Putamen (tissue), 1 donor: ENCODE measurements at places on chromosomes 6 and 20.

DNA sequence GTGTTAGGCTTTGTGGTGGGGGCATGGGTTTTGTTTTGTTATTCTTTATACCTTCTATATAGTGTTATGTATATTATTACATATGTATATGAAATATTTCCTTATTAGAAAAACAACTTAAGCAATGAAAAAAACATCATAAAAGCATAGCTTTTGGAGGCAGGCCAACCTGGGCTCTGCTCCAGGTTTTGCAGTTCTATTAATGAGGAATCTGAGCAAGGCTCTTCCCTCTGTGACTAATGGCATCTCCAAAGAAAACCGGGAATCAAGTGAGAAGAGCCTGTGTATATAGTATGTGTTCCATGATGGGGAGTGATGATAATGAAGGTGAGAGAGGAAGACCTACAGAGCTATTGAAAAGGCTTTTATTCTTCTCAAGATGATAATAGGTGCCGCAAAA is 291.1 kb downstream of the CLIC5 start:
- no peak for DNase-seq

DNA sequence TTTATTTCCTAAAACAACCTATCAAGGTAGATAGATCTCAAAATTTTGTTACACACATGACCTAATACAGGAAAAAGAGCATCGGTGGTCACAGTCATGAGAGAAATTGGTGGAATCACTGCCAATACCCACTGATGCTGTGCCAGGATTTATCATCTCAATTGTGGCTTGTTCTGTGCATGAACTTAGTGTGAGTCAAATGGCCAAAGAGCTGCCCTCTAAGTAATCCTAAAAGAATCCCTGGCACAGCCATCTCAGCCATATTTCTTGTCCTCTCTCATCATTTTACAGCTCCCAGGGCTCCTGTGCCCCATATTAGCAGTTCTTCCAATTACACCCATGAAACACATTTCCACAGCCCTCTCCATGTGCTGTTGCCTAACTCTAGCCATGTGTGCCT is 6.1 kb downstream of the GSTA5 start:
- no peak for DNase-seq

DNA sequence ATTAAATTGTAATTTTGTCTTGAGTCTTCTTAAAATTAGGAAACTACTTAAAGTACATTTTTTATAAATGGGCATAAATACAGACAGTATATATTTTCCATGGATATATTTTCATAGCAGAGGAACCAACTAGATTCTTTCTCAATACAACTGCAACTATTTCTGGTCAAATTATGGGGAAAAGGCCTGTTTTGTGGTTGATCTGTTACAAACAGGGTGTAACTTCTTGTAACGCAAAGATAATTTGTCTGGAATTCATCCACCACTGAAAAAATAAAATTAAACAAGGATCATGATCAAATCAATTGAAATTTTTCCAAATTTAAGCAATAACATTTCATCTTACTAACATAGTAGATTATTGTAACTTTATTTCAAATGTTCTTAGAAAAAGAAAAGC is 67.2 kb upstream of the RNF146 start:
- DNase-seq: no peak

DNA sequence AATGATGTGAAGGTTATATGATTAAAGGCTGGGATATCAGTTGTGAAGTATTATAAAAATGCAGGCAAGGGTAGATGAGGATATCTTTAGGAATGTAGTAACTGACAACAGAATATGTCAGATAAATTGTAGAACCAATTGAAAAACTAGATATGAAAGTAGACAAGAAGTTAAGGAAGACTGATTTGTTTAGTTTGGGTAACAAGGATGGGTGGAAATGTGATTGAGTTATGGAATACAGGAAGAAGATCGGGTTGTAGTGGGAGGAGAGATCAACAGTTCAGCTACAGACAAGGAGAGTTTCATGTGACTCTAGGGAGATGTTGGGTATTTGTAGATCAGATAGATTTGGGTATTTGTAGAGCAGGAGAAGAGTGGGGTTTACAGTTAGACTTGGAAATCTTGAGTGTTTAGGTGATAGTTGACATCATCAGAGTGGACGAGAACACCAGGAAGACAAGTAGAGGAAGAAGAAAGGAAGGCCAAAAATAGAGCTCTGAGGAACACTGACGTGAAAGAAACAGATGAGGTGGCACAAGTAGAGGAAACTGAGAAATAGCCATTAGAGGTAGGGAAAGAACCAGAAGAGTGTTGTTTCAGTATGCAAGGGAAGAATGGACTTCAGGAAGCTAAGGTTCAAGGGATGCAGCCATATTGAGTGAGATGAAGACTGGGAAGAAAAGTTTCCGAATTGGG is 12.1 kb upstream of the TSPYL1 start:
- DNase-seq: no peak

DNA sequence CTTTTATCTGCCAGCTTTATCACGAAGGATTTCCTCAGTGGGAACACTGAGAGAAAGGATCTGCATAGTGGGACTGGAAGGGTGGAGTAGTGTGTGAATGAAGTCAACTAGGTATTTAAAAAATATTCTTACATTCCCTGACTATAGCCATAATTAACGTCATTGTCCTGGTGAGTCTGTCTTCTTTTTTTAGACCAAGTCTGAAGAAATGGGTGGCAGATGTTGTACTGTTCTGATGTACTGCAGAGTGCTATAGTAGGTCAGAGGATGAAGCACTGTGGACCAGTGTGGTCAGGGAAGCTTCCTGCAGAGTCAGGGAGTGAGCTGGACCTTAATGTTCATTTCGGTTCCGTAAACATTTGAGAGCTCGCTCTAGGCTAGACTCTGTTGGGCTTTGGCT is 11.9 kb downstream of the TULP4 start:
- DNase-seq: no peak

GRCh38 chr6:27544612-27545260 is 71.8 kb upstream of the ZNF184 start:
- no peak for DNase-seq

DNA sequence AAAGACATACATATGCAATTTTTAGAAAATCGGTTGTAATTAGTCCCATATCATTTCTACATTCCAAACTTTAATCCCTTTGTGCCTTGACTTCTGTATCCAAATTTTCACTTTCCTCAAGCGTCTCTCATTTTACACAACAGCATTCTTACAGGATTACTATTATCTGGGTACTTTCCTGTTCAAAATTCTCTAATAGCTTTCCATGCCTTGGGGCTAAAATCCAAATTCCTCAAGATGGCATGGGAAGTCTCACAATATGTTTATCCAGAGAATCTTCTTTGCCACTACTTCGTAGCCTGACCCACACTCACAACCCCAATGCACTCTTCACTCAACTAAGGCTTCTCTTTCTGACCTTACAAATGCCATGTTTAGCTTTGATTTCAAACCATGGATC is 125.0 kb downstream of the TBX18 start:
- DNase-seq: no peak

DNA sequence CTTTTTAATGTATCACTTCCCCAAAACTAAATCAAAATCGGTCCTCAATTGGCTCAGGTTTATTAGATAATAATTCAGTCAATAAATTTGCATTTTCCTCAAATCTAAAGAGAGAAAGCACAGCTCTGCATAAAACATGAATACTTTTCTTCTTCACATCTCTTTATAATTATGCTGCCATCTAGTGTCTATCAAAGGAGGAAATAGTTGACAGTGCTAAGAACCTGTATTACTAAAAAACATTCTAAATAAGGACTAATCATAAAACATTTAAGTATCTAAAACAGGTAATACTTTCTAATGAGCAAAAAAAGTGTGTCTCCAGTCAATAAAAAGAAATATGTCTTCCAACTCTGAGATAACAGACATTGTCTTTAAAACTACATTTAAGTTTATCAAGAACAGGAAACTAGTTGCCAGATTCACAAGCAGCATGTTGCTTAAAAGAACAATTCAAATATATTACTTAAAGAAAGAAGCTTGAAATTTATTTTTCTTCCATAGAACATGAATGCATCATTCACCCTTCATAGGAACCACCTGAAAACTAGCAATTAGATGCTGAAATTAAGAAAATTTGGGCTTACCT is 56.5 kb upstream of the DST start:
- DNase-seq: no peak

DNA sequence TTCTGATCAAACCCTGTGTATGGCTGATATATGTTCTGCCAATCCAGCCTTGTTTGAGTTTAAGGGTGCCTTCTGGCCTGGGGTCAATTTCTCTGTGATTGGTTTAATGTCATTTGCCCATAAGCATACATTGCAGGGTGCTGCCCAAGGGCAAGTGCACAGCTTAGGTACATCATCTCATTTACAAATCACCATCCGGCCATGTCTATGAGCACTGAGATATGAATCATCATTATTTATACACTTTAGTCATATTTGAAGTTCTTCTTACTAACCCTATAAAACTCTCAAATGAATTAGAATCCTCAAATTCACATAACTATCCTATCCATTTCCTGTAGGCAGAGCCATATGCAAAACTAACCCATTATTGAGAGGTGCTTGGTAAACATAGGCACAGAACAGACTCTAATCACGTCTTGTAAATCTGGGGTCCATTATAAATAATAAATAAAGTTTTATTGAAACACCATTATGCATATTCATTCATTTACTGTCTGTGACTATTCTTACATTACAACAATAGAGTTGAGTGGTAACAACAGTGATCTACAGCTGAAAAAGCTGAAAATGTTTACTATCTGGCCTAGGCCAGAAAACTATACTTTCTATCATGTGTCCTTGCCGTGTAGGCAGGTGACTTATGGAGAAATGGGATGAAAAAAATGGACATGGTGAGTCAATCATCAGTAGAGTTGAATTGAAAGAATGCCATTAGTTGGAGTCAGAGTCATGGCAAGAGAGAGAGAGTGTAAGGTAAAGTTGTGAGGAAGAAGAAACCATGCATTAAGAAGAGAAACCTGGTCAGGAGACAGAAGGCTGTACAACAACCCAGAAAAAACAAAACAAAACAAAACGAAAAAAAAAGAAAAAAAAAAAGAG is 25.0 kb downstream of the KCNQ5 start:
- DNase-seq: no peak
